ENCODE measurements at places on chromosomes 1 and 21. TPM values are rescaled to one million over a fixed set of nuclear protein-coding genes. Genes with fewer than 3 reads are reported as not detected.

Gene TCHH
- total RNA-seq: 0.09 TPM

Gene PTGFR
- total RNA-seq: not detected

DNA sequence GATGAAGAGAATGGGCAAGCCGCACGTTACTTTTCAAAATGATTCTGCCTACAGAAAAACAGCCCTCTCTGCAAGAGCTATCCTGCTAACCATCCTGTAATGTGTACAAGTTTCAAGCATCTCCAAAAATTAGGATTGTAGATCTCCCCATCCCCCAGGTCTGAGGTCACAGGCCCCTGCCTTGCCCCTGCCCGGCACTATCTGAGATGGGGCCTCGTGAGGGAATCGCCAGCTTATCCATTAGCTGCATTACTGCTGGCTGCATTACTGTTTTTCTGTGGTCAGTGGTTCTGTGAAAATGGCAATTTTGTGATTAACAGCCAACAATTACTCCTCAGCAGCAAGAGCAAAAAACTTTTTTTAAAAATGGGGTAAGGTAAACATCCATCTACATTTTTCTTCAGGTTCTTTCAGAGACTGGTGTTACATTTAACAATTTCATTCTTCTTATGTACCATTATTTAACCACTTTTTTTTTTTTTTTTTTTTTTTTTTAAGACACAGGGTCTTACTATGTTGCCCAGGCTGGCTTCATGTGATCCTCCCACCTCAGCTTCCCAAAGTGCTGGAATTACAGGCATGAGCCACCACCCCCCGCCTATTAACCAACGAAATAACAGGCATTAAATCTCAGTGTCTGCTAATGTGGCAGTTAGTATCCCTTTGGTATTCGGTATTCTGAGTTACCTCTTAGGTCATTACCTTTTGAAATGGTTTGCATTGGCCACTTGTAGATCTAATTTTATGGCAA lies 83.8 kb downstream of the MRPL37 start:
- H3K4me3 ChIP-seq: no peak overlapping the region
- H3K36me3 ChIP-seq: no peaks in the 10 kb centered on the region
- no peak for DNase-seq
- H3K27me3 ChIP-seq: no peaks in the 10 kb centered on the region

GRCh38 chr1:164361927-164362326 lies 197.1 kb upstream of the PBX1 start:
- no peaks in the 10 kb centered on the region for H3K4me1 ChIP-seq
- no peak for DNase-seq
- no peak overlapping the region for H3K27ac ChIP-seq
- H3K36me3 ChIP-seq: no peaks in the 10 kb centered on the region
- H3K4me3 ChIP-seq: no peak overlapping the region
- H3K27me3 ChIP-seq: no peaks in the 10 kb centered on the region
